ENCODE measurements at places on chromosomes 1 and 21.

DNA sequence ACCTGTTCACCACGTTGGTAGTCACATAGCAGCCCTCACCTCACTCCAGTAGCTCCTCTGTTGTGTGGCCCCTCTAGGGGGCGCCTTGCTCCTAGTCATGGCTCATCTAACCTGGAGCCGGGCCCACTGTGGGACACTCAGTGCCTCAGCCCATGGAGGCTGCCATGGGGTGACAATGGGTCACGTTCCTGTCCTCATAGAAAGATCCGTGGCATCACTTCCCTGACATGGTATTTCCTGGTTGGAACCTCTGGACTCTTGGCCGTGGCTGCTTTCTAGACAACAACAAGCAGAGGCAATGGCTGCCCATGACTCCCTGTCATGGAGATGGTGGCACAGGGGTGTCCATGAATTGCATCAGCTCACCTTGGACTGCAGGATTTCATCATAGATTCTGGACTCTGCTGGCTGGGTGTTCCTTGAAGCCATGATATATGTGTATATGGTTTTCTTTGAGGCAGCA lies 27.5 kb upstream of the SLAMF6 start:
- no peak for DNase-seq

- DNase-seq: no peak
These were observed 76.1 kb downstream of the INTS7 start for GRCh38 chr1:211959221-211959620.

- no peak for DNase-seq
These were observed 15.8 kb downstream of the CTSS start for GRCh38 chr1:150749720-150750311.

GRCh38 chr1:109687641-109688499 lies at the start of gene GSTM1:
Gene GSTM1 (plus strand): TSS chr1:109687817. CDS start chr1:109687874, 57 bp downstream.
- DNase-seq: peak; percentile 69

DNA sequence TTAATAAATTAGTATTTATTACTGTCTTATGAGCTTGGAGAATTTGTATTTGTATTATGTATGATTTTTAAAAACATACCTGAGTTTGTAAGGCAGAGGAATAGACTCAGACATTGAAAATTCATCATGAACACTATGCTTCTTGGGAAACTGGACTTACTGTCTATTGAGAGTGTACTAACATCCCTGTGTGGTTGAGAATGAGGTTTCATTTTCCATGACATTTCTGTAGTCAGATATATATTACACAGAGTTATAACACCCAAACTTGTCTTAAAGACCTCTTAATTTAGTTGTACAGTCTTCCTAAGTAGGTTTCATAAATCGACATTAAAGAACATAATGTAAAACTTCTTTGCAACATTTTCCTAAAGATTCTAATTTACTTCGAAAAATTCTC lies 30.0 kb downstream of the PPP2R5A start:
- DNase-seq: no peak

DNA sequence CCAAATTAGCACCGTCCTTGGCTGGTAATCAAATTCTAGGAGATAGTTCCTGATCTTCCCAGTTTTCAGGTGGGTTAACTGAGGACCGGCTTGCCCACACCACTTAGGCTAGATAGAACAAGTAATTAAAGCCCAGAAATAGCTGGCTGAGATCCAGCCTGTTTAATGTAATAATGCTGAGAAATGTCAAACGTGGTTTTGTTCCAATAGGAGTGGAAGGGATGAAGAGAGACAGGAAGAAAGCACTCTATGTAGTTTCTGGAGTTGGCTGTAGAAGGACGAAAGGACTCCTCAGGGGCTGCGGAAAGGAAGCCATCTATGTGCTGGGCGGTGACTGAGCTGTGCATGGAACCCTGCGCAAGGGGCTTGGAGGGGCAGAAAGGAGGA lies 18.6 kb downstream of the NAV1 start:
- no peak for DNase-seq

DNA sequence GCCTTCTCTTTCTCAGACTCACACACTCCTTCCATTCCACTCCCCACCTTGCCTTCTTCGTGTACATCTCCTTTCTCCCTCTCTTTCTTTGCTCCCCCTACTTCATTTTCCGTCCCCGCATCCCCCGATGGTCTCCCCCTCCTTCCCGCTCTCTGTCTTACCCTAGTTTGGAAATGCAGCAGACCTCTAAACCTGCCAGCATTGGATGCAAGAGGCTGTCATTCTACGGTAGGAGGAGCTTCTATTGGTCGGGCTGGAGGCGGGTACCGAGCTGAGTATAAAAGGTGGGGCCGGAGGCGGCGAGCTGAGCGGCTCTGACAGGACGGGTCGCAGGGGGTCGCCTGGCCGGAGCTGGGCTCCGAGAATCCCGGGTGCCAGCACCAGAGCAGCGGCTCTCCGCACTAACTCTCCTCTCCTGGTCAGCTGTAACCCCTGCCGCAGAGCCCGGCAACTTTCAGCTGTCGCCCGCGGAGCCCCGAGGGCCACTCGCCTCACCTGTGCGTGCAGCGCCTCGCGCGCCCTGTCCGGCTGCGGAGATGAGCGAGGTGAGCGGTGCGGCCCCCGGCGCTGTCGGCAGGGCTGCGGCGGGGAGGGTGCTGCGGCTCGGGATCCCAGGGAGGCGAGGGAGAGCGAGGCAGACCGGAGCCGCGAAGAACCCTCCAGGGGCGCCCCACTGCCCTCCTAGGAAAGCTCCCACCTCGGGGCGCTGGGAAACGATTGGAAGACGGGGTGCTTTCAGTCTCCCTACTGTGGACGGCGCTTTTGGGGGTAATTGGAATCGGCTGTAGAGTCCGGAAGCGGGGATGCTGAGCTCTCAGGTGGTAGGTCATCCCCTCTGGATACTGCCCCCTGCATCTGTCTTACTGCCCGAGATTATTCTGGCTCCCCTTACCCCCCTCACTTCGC lies at the start of gene PCP4L1:
Gene PCP4L1, plus strand, starts transcription at position 307 of the 906 bp plus-strand sequence. Its CDS starts 230 bp downstream, at position 537.
- DNase-seq: peak; percentile 70

GRCh38 chr1:218872026-218872425 lies 301.7 kb upstream of the LYPLAL1 start:
- no peak for DNase-seq

- no peak for DNase-seq
These were observed 360.1 kb upstream of the PLXNA2 start for GRCh38 chr1:208604295-208604694.

GRCh38 chr1:245334235-245334634 lies 179.4 kb downstream of the KIF26B start:
- no peak for DNase-seq

DNA sequence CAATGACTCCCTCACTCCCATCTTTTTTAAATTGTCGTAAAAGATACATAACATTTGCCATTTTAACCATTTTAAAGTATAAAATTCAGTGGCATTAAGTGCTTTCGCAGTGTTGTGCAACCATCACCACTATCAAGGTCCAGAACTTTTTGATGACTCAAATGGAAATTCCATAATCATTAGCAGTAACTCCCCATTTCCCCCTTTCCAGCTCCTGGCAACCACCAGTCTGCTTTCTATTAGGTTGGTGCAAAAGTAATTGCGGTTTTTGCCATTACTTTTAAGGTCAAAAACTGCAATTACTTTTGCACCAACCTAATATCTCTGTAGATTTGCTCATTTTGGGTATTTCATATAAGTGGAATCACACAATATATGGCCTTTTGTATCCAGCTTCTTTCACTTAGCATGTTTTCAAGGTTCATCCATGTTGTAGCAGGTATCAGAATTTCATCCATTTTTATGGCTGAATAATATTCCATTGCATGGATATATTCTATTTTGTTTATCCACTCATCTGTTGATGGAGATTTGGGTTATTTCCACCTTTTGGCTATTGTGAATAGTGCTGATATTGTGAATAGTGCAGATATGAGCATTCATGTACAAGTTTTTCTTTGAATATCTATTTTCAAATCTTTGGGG lies 159.7 kb downstream of the HIVEP3 start:
- no peak for DNase-seq

- no peak for DNase-seq
These were observed 54.7 kb downstream of the CD2 start for GRCh38 chr1:116808848-116809508.

DNA sequence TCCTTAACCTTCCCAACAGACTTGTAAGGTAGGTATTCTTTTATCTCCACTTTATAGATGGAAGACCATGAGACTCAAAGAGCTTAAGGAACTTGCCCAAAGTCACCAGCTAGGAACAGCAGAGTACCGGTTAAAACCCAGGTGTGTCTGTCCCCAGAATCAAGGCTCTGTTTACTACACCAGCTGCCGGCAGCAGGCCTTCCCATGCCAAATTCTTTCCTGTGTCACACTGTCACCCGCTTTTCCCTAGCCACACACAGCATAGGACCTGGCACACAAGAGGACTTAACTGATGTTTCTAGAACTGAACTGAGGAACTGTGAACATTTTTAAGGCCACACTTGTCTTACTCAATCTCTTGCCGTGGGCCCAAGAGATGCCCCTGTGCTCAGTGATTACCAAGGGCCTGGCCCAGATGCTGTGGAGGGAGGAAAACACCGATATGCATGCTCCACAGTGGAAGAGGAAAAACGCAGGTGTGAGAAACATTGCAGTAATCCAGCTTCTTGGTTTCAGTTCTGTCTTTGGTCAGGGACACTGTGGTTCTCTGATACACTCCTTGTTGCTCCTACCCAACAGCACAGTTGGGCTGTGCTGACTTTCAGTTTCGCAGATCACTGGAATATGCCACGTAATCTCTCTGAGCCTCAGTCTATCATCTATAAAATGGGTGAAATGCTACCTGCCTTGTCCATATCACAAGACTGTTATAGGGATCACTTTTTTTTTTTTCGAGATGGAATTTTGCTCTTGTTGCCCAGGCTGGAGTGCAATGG lies 13.9 kb upstream of the LY9 start:
- no peak for DNase-seq

GRCh38 chr1:157948312-157949073 lies 45.0 kb upstream of the KIRREL1 start:
- no peak for DNase-seq

- DNase-seq: no peak
These were observed 31.6 kb upstream of the NFIA start for GRCh38 chr1:61050541-61051442.

GRCh38 chr1:117501281-117501680 lies 104.6 kb upstream of the TENT5C start:
- no peak for DNase-seq

DNA sequence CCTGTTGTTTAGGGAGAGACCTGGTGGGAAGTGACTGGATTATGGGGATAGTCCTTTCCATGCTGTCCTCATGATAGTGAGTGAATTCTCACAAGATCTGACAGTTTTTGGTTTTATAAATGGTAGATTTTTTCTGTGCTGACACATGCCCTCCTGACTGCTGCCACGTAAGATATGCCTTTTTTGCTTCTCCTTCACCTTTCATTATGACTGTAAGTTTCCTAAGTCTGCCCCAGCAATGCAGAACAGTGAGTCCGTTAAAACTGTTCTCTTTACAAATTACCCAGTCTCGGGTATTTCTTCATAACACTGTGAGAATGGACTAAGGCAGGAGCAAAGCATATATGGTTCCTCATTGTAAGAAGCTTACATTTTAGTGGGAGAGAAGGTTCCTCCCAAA lies 1727.2 kb downstream of the NCAM2 start:
- DNase-seq: no peak

DNA sequence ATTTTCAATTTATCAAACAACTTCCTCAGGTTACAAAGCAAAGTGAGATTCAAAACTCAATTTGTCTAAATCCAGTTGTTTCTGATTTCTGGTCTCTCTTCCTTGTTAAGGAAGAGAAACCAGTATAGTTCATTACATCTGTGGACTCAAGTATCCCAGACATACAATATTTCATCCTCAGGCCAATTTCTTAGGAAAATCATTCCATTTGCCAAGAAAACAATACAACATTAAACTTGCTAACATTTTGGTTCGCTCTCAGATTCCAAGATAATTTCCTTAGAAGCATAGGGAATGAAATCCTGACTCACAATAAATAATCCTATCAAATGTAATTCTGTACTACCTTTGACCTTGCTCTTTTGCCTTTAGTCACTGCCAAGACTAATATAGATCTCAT lies 11.2 kb upstream of the TTLL7 start:
- no peak for DNase-seq

DNA sequence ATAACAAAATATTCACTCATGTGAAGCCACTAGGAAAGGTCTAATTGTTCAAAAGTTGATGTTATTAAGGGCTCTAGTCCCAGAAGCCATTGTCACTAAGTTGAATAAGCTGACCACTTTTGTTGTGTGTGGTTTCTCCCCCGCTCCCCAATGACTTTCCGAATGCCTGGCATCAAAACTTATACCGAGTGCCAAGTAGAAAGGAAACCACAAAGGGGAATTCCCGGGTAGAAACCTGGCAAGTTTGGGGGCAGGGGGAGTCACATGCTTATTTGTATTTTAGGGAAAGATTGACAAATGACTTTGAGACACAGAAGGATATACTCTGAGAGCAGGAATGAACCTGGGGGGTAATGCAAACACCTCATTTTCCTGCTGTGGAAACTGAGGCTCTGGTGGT lies 154.1 kb downstream of the TGFBR3 start:
- no peak for DNase-seq

- peak; percentile 52 for DNase-seq
These were observed at the start of gene CHRNB2 for GRCh38 chr1:154567386-154568156. Gene CHRNB2 (plus strand): TSS chr1:154567778. CDS start chr1:154568045, 267 bp downstream.

DNA sequence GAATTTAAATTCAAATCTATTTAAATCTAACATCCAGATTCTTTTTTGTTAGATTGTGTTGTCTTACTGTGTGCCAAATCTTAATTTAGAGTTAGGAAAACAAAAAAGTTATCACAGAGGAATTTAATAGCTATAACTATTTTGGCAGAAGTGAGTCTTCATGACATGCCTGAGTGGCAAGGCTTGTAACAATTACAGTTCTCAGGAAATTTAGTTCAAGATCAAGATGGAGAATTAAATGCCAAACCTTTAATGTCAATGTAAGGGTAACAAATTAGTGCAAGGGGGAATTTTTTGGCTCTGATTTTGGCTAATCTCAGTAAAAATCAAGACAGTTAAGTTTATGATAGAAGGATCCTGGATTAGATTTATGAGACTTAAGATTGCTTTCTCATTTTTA lies 58.4 kb downstream of the GDAP2 start:
- no peak for DNase-seq

DNA sequence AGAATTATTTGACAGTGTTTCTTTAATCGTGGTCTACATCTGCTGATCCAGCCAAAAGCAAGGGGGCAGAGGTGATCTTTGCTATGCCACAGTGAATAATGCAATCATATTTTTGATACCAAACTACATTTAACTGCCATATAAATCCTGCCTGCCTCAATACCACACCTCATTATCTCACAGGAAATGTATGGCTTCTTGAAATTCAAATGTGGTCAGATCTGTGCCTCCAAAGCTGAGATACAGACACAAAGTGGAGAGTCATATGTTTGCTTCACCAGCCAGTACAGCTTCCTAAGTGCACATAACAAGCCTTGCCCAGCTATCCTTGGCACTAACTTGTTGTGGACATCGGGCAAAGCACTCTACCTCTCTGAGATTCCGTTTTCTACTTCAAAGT lies 250.0 kb upstream of the NFIA start:
- DNase-seq: no peak

GRCh38 chr1:40901886-40902852 lies 40.0 kb upstream of the CITED4 start:
- no peak for DNase-seq

GRCh38 chr1:117110774-117111173 lies 10.8 kb downstream of the TRIM45 start:
- DNase-seq: no peak

Measured in anterior cingulate cortex (tissue), 58 donors.